ENCODE measurements at places on chromosomes 1 and 21.

DNA sequence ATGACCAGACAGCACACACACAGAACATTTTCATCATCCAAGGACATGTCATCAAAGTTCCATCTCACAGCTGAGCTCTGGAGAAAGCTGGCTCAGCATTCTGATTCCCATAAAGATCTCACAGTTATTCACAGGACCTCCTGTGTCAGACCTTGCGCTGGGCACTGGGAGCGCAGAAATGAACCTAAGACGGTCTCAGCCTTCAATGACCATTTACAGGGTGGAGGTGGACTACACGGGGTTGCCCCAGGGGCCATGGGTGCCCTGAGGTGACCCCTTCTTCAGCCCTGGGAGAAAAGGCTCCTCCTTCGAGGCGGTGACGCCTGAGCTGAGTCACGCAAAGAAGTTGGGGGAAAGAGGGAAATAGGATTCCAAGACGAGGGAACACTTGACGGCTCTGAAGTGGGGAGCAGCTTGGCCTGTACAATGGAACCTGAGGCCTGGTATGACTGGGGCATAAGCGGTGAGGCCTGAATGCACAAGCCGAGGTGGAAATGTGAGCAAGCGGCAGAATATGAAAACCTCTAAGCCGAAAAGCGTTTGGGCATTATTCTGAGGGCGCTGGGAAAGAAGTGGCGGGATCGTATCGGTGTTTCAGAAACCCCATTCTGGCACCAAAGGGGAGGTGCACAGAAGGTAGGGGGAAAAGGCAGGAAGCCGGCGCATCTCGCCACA, 797 bp downstream of the CC2D1B start:
- peak; percentile 68 for DNase-seq

DNA sequence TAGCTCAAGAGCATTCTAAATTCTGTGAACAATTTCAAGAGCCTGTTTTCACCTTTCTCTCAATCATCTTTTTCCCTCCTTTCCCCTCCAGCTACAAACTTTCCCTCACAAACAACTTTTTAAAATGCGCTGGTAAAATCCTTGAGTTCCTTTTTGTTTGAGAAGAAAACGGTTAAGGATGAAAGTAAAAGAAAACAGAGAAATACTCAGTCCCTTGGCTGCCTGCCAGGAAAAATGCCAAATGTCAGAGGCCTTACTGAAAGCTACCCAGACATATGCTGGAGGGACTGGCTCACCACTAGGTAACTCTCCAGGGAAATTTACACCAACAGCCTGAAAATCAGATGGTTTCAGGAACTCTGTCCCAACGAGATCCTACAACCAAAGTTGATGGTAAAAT, 11.0 kb upstream of the SERBP1 start:
- DNase-seq: no peak

- peak; percentile 80 for DNase-seq
These were observed 20.1 kb upstream of the COL16A1 start for GRCh38 chr1:31723828-31724359.

GRCh38 chr1:25338986-25339385, 852 bp downstream of the TMEM50A start:
- DNase-seq: peak; percentile 7

- DNase-seq: no peak
These were observed 38.8 kb upstream of the HAO2 start for GRCh38 chr1:119329541-119330461.

- DNase-seq: peak; percentile 64
These were observed 26.7 kb downstream of the CFH start for GRCh38 chr1:196678510-196678884.

DNA sequence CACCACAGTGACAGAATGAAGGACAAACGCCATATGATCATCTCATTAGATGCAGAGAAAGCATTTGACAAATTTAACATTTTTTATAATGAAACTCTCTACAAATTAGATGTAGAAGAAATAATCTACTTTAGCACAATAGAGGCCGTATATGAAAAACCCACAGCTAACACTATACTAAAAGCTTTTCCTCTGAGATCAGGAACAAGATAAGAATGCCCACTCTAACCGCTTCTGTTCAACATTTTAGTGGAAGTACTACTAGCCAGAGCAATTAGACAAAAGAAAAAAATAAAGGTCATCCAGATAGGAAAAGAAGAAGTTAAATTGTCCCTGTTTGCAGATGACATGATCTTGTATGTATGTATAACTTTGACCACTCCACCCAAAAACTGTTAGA, 109.7 kb downstream of the SLC35F3 start:
- DNase-seq: no peak

GRCh38 chr1:116694524-116694923, 27.0 kb upstream of the IGSF3 start:
- no peak for DNase-seq

DNA sequence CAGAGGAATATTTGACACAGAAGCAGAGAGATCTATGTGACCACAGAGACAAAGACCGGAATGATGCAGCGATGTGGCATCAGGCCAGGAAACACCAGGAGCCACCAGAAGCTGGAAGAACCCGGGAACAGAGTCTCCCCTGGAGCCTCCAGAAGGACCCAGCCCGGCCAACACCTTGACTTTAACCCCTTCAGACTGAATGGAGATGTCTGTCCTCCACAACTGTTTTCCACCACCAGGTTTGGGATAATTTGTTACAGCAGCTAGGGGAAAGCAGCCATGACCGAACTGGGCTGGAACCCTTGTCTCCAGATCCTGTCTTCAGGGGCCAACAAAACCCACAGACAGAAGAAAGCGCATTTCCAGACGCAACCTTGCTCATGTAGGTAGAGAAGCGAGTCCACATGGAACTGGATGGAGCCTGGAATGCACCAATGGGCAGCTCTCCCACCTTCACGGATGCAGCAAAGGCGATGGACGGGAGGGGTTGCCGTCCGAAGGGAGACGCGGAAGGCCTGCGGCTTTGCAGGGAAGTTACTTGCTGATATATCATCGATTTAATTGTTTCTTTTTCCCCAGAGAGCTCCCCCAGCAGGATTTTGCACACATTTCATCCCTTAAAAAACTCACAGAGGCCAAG, 396.6 kb downstream of the NPHP4 start:
- DNase-seq: no peak

GRCh38 chr1:208230668-208231529, 13.3 kb downstream of the PLXNA2 start:
- no peak for DNase-seq

- DNase-seq: peak; percentile 25
These were observed 11.8 kb downstream of the NPHP4 start for GRCh38 chr1:5980314-5981008.

GRCh38 chr1:164678136-164678700, 119.2 kb downstream of the PBX1 start:
- DNase-seq: no peak

GRCh38 chr21:46080171-46081021, 17.5 kb upstream of the COL6A2 start:
- DNase-seq: no peak

GRCh38 chr1:203649551-203649998, 22.9 kb downstream of the ATP2B4 start:
- no peak for DNase-seq

- no peak for DNase-seq
These were observed 33.3 kb downstream of the ODF2L start for GRCh38 chr1:86362807-86363206.

DNA sequence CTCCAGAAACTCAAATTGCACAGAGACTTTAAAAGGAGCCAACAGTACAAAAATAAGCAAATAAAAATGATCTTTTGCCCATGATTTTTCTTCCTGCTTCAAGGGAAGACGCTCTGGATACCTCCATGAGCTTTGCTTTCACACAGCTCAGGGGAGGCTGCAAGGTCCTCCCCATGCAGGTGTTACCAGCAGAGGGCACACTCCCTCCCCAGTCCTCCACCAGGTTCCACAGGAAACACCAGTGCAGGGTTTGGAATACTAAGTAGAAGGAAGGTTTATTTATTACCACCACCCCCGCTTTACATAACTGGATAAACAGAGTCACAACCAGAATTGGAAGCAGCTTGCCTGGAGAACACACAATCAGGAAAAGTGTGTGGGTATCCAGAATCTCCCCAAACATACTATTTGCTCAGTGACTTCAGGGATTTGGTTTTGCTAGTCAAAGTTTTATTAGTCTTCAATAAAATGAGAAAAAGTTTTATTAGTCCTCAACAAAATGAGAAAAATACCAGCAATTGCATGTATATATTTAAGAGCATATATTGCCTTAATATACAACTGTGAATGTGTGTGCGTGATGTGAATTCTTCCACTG, 37.3 kb downstream of the HSD3B1 start:
- peak; percentile 21 for DNase-seq

DNA sequence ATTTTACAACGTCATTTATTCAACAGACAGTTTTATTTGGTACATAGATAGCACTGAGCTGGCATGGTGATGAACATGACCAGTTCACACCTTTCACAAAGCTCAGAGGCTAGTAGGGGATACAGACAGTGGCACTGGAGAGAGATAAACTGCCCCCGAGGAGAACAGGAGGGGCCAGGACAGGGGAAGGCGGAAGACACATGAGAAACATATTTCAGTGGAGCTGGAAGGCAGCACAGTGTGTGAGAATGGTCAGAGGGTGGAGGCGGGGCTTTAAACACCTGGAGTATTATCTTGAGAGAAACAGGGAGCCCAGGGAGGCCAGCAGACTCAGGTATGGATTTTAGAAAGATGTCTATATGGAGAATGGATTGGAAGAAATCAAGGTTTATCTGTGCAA, 49.5 kb downstream of the CHML start:
- no peak for DNase-seq

- no peak for DNase-seq
These were observed 40.5 kb downstream of the TRIT1 start for GRCh38 chr1:39842836-39843235.

DNA sequence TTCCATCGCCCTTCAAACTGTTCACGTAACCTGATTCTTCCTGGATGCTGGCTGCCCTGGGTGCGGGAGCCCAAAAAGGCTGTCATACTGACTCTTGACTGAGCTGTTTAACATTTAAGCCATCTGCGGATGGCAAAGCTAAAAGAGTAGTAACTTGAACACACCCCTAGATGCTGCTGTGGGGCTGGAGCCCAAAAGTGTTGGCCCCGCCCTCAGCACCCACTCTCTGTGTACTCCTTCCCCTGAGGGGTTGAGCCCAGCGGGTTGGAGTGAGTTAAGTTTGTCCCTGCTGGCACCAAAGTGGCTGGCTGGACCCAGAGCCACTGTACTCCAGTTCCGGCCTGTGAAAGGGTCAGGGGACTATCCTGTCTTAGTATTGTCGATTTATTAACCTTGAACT, 640.6 kb downstream of the PTPRU start:
- no peak for DNase-seq

DNA sequence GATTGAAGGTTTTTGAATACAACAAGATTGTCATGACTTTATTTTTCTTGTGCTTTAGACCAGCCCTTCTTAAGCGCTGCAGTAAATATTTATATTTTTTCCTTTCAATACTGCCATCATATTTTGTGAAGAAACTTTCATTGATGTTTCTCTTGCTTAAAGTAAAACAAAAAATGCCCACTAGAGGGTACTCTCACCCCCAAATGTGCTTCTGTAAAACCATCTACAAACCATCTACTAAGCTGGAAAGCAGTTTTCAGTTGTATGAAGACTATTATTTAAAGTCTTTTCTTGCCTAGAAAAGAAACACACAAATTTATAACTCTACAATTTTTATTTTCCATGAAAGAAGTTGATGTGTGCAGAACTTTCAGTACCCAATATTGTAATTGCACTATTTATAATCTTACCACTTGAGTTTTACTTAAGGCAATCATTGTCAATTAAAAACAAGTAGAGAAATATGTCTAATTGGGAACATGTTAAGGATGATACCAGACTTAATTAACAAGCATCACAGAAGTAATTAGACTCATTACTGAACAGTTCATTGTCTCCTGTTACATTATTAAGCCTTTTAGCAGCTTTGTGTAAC, 10.7 kb downstream of the LEPR start:
- peak; percentile 52 for DNase-seq

- no peak for DNase-seq
These were observed 124.5 kb downstream of the CRB1 start for GRCh38 chr1:197392541-197392940.

- DNase-seq: no peak
These were observed 26.2 kb upstream of the PTPRC start for GRCh38 chr1:198612471-198613260.

DNA sequence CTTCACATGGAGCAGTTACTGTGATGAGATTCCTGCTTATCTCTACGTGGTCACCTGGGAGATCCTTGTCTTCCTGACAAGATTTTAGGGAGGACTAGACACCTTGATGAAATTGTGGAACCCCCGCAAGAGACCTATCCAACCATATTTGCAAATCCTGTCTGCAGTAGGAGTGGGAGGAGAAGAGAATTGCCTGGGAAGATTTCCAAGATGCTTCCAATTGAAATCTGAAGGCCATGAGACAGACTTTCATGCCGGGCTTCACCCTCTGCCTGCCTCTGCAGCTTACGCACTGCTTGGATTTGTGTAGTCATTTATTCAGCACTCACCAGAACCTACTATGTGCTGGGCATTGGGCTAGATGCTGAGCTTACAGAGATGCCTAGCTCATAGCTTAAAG, 106.6 kb downstream of the OMA1 start:
- no peak for DNase-seq

- no peak for DNase-seq
These were observed 414.6 kb upstream of the PTBP2 start for GRCh38 chr1:96306809-96307560.

- DNase-seq: no peak
These were observed 226.4 kb downstream of the NRIP1 start for GRCh38 chr21:14838400-14838799.

- peak; percentile 65 for DNase-seq
These were observed 64.1 kb downstream of the KIFAP3 start for GRCh38 chr1:170010443-170010842.

- no peak for DNase-seq
These were observed 91.7 kb upstream of the IVNS1ABP start for GRCh38 chr1:185408700-185409270.

- DNase-seq: no peak
These were observed 1.3 kb upstream of the PATJ start for GRCh38 chr1:61740751-61741700.

GRCh38 chr21:24217151-24217550, 1390.1 kb downstream of the MRPL39 start:
- no peak for DNase-seq

- no peak for DNase-seq
These were observed 67.7 kb downstream of the HSF2BP start for GRCh38 chr21:43591571-43591970.

DNA sequence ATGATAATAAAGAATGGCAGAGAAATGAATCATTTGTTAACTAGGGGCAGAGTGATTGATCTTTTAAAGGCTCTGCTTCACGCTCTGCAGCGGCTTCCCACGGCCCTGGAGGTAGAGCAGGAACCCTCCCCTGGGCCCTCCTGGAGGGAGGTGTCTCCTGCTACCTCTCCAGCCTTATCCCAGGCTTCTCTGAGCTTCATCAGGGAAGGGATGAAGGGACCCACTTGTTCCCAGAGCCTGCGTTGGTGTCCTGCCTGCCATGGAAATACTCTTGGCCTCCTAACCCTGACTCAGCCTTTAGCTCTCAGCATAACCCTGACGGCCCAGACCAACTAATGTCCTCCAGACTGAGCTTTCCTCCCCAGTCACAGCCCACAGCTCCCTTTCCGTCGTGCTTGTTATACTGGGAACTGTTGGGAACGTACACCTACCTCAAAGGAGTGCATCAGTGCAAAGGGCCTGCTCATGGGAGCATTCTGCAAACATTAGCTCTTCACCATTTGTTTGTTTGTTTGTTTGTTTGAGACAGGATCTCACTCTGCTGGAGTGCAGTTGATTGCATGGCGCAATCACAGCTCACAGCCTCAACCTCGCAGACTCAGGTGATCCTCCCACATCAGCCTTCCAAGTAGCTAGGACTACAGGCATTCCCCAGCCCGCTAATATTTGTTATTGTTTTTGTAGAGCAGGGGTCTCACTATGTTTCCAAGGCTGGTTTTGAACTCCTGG, 17.4 kb upstream of the HNRNPU start:
- no peak for DNase-seq

GRCh38 chr1:54595956-54596498, 27.3 kb downstream of the FAM151A start:
- DNase-seq: no peak
